Kidney (tissue), 22 donors: ENCODE measurements at places on chromosomes 7 and 10. TPM values are rescaled to one million over a fixed set of nuclear protein-coding genes. Genes with fewer than 3 reads are reported as not detected.

GRCh38 chr7:20298486-20298901 is 32.2 kb upstream of the ITGB8 start:
- no peak for DNase-seq

DNA sequence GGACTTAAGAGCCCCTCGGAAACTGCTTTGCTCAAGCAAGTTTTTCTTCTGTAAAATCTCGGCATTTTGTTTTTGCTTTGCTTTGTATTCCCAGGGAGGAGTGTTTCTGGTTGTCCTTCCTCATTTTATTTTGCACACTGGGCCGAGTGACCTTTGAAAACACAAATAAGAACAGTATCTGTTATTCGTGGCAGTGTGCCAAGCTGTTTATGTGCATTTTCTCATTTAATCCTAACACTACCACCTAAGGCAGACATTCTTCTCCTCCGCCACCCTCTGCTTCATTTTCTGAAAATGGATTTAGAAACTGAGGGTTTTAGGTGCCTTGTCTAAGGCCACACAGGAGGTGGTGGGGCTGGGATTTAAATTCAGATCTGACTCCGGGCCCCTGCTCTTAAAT is 218.5 kb downstream of the TCF7L2 start:
- peak; percentile 46 for DNase-seq

- DNase-seq, result no peak
Measured at GRCh38 chr7:107056728-107057473, 12.4 kb downstream of the PRKAR2B start.

DNA sequence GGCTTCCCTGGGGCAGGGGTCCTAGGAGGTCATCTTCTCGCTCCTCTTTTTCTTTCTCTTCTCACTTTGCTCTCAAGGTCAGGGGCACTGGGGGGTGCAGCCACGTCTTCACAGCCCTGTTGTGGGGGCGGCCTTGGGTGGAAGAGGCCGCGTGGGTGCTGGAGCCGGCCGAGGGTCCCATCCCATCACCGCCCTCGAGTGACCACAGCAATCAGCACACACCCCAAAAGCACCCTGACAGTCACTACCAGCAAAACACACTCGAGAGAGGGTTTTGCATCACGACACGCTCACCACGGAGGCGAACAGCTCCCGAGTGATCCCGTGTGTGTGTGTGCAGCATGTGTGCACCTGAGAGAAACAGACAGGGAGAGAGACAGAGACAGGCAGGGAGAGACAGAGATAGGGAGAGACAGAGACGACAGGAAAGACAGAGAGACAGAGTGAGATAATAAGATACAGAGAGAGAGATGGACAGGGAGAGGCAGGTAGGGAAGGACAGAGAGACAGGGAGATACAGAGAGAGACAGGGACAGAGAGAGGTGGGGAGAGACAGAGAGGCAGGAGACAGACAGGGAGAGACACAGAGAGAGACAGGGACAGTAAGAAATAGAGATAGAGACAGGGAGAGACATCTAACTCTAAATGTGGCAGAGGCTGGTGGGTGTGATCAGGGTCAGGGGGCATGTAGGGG is 100.9 kb downstream of the WDR37 start:
- no peak for DNase-seq

DNA sequence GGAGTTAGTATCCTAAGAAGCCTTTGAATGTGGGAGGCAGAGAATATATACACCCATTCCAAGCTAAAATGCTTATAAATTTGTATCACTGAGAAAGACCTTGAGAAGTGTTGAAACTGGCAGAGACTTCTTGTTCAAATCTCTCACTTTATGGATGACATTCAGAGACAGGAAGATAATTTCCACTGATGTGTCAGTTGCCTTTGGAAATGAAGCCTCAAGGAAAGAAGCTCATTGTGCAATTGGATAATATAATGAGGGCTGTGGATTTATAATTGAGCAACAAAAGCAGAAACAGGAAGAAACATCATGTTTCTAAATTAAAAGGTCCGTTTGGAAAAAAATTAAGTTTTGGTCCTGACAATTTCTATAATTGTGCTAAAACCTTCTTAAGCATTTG is 789.9 kb upstream of the IGFBP3 start:
- DNase-seq, result no peak

DNA sequence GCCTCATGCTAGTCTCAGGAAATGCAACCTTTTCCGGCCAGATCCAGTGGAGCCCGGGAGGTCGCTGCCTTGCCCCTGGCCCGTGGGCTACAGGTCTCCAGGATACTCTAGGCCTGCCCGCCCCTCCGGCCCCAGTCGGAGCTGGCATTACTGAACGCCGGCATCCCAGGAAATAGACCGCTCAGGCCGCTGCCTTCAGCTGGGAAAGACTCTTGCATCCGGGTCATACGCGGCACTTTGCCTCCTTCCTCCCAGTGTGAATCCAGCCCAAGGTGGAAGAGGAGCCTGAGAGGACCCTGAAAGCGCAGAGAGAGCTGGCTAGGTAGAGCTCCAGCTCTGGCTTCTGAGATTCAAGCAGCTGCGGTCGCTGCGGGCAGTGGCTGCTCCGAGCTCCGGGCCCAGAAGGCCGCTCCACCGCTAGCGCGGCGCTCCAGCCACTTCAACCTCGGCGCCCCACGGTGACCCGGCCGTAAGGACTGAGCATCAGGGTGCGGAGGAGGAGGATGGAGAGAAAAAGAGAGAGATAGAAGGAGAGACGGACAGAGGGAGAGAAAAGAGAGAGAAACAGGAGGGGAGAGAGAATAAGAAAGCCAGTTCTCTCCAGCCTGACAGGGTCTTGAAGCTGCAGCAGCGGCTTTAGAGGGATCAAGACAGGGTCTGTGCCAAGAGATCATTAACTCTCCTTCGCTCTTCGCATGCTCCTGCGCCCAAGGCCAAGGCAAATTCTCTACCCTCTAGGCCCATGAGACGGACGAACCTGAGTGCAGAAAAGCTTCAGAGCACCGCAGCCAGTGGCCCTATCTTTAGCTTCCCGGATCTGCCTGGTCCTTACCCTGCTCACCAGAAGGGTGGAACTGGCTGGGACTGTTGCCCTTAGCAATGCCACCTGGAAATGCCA is 1.8 kb upstream of the HOXA10 start:
- peak; percentile 76 for DNase-seq

DNA sequence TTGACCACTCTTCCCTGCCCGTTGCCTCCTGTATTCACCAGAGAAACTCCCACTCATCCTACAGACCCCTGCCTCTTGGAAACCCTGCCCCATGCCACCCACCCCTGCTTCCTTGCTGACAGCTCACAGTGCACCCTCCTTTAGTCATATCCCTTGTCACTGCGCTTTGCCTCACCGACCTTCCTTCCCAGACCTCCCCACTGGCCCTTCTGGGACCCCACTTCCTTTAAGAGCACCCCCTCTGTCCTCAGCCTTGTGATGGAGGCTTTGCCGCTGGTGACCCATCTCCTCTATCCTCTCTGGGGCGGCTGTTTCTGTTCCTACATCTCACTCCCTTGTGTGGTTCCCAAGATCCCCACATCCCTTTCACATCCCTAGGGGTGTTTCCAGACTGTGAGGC is 92.8 kb upstream of the ZMIZ1 start:
- DNase-seq, result no peak

GRCh38 chr10:22268503-22268902 is 47.7 kb upstream of the COMMD3 start:
- DNase-seq, result no peak

- no peak for DNase-seq
Measured at GRCh38 chr10:120632942-120633341, 175.9 kb downstream of the PLPP4 start.

GRCh38 chr10:23073527-23073926 is 21.9 kb upstream of the MSRB2 start:
- no peak for DNase-seq

- no peak for DNase-seq
Measured at GRCh38 chr10:32036922-32037321, 19.3 kb downstream of the KIF5B start.

DNA sequence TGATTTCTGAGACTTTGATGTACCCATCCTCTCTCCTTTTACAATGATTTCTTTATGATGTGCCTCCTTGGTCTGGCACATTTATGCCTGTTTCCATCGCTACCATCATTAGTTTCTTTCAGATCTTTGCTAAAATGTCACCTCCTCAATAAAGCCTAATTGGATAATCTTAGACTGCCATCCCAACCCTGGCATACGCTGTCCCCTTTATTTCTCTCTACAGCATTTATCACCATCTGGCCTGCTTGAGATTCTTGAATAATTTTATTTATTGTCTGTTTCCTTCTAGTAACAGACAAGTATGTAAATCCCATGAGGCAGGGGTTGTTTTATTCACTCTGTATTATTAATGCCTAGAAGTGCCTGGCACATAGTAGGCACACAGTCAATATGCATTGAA is 6.7 kb upstream of the DNTT start:
- DNase-seq, result no peak

- DNase-seq, result no peak
Measured at GRCh38 chr10:102595293-102595692, 49.0 kb upstream of the TRIM8 start.

GRCh38 chr7:32154797-32155196 is 84.6 kb upstream of the PDE1C start:
- no peak for DNase-seq

GRCh38 chr7:48512892-48513291 is 341.6 kb downstream of the ABCA13 start:
- DNase-seq, result no peak

DNA sequence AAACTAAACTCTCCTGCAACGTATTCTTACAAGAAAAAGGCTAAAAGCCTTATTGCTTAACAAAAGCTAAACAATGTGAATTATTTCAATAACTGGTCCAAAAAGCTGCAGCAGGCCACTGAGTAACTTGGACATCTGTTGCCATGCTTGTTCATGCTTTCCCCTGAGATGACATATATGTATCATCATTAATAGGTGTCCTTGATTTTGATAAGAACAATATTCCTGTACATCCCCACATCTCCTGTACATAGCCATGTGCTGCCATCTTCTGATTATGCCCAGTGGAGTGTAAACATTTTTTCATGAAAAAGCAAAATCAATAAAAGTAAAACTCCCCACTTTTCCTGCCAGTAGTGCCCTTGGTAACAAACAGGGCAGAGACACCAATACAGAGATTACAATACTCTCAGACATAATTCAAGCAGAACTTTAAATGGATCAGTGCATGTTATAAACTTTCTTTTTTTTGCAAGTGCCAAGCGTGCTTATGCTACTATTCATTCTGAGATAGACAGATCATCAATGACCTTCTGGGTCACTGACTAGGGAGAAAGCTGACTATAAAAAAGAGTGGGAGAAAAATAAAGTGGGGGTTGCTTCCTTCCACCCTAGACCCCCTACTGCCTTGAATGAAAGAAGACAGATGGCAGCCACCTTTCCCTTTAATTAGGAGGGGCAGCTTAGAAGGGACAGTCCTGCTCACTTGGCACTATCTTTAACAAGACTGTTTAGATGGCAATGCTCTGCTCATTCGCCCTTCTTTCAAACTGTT is 205.5 kb upstream of the KLF14 start:
- no peak for DNase-seq

- no peak for DNase-seq
Measured at GRCh38 chr7:129980667-129981066, 27.9 kb upstream of the UBE2H start.

DNA sequence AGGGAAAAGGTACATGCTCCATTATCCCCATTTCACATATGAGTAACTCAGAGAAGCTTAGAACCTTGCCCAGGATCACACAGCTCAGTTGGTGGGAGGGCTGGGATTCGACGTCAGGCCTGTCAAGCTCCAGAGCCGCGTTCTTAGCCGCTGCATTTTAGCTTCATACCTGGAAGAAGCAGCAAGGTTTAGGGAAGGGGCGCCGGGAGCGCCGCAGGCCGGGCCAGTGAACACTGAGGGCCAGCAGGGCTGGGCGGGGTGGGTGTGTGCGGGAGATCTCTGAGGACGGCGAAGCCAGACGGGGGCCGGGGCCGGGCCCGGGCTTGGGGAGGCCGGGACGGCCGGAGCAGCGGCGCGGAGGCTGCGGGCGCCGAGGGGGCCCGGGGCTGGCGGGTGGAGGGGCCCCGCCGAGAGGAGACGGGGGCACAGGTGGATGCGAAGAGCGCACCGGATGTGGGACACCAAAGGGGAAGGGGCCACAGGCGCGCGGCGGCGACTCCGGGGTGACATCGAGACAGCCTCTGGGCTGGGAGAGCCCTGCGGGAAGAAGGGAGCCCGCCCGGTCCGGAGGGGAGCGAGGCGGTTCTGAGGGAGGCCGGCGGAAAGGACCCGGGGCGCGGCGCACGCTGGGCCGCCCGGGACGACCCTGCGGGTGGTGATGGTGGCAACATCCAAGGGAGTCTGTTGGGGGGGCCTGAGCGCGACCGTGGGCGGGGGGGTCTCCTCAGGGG is 498 bp downstream of the NDST2 start:
- DNase-seq, result no peak

GRCh38 chr10:31509989-31510388 is 191.0 kb downstream of the ZEB1 start:
- DNase-seq, result no peak

DNA sequence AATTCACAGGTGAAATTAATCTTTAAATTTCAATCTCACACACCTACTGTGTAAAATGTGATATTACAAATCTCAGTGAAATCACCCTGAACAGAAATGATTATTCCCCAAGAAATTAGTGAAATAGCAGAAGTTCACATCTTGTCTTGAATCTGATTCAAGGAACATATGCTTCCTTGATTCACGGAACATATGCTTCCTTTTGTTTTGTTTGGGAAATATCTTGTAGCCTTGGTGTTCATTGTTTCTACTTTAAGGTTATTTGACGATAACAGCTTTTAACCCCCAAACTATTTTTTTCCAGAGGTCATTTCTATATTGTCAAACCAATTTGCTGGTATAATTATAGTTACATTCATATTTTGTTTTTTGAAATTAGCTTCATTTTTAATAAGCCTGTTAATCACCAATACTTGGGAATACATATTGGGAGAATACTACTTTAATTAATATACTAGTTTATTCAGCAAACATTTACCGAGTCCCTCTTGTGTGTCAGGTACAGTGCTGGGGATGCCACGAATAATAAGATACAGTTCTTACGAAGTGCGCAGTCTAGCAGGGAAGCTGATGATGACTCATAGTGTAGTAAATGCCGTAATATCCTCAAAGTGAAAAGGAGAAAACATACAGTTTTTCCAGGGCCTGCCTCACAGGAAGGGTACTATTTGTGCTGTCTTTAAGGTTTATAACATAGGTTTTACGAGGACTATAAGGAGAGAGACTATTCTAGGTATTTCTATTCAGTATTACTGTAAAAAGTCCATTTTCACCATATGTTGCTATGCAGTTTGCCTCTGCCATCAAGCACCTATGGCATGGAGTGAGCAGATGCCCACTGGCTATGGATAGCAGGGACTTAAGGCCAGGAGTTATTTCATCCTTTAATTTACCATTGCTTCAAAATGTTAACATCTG is 32.5 kb downstream of the PRKAR2B start:
- no peak for DNase-seq

GRCh38 chr7:66114743-66115649 is at the start of gene CRCP:
Gene CRCP (plus strand): TSS chr7:66114847. CDS start chr7:66114963, 116 bp downstream.
- DNase-seq, result peak; percentile 93

The TAS2R41 gene
- total RNA-seq, result not detected

The PNLIPRP2 gene
- not detected for total RNA-seq

The PILRA gene
- total RNA-seq, result 18.8 TPM

The GRID2IP gene
- 0.76 TPM for total RNA-seq

The ACTA2 gene
- 471 TPM for total RNA-seq

The FZD8 gene
- total RNA-seq, result 18.8 TPM

The EZH2 gene
- total RNA-seq, result 4.7 TPM

The ACSM6 gene
- not detected for total RNA-seq

The STEAP1B gene
- 0.79 TPM for total RNA-seq

The FAM13C gene
- total RNA-seq, result 8.8 TPM

The EBLN1 gene
- not detected for total RNA-seq

The PVRIG gene
- total RNA-seq, result 3.2 TPM

The C1GALT1 gene
- 43.0 TPM for total RNA-seq

The CASTOR2 gene
- total RNA-seq, result 9.9 TPM

The POLR3A gene
- 13.3 TPM for total RNA-seq

The SPACDR gene
- 0.54 TPM for total RNA-seq
